ENCODE measurements at places on chromosomes 1 and 21.
A peak's percentile ranks its signal among the peaks of the same experiment; 100 is the strongest.

DNA sequence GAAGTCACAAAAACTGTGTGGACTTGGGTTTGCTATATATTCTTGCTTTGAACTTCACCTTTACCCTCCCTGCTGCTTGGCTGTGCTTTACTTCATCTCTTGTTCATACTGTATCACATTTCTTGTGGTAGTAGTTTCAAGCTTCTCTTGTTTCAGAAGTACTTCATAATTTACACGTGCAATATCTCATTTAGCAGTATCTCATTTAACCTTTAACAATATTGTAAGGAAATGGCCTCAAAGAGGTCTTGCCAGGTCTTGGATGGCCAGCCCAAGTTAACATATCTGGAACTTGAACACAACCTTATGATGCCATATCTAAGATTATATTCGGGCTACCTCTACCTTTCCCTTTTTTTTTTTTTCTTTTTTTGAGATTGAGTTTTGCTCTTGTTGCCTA, 1.7 kb upstream of the TRIM45 start:
- no peak for DNase-seq

DNA sequence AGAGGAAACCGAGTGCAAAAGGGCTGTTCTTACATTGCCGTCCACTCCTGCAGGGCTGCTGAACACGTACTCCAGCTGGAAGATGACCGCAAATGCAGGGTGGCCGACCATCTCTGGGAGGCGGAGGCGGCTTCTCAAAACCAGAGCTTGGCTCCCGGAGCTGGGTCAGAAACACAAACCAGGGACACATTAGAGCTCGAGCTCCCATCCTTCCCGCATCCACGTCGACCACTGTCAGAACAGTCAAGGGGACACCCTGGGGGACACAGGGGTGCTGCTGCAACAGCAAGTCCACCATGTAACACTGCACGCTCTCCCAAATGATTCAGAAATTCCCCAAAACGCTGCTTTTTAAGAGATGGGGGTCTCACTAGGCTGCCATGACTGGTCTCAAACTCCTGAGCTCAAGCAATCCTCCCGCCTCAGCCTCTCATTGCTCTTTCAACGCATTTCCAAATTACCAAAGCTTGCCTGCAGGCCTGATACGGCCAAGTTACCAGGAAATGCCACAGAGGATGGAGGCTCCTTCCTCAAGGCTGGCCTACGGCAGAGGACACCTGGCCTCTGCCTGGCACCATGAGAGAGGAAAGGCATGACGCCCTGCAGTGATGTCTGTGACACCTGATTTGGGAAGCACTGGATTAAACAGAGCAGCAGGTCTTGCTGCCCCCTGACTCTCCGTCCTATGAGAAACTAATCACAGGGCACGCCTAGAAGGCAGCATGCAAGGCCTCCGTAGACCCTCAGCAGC, 45.0 kb downstream of the NPHP4 start:
- DNase-seq: no peak

DNA sequence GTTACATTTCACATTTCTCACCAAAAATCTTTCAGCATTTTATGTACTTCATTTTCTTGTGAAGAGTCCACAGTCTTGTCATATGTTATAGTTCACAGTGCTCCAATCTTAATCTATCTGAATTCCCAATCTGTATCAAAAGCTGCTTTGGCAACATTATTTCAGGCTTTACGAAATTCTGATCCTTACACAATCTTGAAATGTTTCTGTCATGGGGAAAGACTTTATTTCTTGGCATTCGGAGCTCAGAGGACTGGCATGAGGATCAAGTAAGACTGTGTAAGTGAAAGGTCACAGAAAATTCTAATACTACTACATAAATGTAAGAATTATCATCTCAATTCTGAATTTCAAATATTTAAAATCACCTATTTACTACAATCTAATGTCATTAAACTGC, 2.0 kb downstream of the USP33 start:
- DNase-seq: no peak

GRCh38 chr21:15841856-15842564, 112.2 kb downstream of the USP25 start:
- no peak for DNase-seq

- peak; percentile 6 for DNase-seq
Measured at GRCh38 chr1:227449051-227449450, 114.3 kb upstream of the ZNF678 start.

- DNase-seq: no peak
Measured at GRCh38 chr1:224535641-224536040, 80.5 kb upstream of the CNIH3 start.

DNA sequence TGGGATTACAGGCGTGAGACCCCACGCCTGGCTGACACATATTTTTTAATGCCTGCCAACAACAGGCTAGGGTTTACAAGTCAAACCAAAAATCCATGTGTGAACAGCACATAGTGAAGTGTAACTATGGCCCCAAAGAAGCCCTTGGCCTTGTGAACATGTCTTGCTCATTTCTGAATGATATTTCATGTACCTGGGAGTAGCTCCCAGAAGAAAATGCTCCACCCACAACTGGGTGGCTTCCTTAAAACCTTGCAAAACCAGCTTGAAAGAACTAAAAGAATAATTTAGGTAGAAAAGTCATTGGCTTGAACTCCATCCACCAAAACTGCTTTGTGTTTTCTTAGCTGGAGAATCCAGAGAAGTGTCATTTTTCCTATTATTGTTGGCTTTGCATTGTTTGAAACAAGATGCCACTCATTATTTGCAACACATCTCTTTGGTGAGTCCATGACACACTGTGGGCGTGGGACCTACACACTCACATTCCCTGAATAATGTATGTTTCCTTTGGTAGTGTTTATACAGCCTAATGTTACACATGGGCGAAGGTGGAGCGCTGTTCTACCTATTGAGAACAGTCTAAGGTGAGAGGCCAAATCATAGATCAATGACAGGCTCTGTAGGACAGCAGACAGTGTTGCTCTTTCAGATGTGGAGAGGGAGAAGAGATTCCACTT, 28.5 kb upstream of the SDE2 start:
- no peak for DNase-seq

DNA sequence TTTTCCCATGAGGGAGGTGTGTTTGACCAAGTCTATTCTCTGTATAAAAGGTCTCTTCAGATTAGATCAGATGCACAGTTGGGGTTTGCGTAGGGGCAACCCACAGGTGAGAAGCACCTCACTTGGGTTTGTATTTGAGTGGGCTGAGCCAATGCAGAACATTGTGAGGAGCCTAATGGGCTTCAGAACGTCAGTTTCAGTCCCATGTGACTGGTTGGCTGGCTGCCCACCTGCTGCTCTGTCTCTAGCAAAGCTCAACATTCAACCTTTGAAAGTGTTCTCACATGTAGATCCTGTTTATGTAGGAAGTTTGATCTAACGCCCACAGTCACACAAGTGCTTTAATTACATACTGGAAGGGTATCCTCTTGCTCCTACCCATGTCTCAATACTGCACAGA, 105.5 kb downstream of the FASLG start:
- no peak for DNase-seq

DNA sequence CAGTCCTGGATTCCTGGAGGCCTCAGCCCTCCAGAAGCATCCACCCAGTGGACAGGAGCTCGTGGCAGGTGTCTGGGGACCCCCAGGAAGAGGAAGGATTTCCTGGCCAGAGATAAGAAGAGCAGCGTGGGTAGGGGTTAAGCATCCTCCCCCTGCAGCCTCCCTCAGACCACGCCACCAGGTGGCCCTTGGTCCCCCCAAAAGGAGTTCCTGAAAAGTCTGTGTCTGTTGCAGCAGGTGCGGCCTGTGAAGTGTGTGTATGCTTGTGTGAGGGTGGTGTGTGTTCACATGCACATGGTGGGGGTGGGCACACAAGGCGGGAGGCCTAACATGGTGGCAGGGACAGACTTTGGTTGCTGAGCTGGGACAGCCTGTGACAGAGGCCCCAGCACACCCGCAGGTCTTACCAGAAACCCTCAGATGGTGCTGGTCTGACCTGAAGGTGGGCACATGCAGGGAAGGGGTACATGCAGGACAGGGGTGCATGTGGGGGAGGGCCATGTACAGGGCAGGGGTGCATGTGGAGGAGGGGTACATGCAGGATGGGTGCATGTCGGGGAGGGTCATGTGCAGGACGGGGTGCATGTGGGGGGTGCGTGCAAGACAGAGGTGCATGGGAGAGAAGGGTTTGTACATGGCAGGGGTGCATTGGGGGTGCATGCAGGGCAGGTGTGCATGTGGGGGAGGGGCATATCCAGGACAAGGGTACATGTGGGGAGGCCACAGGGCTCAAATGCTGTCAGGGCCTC, 18.2 kb upstream of the RUNX3 start:
- DNase-seq: no peak

- no peak for DNase-seq
Measured at GRCh38 chr1:165697491-165697880, 876 bp downstream of the ALDH9A1 start.

DNA sequence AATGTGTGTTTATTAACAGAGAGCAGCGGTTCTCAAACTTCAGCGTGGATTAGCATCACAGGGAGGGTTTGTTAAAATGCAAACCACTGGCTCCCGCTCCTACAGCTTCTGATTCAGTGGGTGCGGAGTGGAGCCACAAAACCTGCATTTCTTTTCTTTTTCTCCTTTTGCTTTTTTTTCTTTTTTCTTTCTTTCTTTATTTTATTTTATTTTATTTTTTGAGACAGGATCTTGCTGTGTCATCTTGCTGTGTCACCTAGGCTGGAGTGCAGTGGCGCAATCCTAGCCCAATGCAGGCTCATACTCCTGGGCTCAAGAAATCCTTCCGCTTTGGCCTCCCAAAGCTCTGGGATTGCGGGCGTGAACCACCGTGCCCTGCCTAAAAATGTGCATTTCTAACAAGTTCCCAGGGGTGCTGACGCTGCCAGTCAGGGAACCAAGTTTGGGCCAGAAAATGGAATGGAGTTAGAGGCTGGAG, 20.9 kb upstream of the SLC1A7 start:
- no peak for DNase-seq

DNA sequence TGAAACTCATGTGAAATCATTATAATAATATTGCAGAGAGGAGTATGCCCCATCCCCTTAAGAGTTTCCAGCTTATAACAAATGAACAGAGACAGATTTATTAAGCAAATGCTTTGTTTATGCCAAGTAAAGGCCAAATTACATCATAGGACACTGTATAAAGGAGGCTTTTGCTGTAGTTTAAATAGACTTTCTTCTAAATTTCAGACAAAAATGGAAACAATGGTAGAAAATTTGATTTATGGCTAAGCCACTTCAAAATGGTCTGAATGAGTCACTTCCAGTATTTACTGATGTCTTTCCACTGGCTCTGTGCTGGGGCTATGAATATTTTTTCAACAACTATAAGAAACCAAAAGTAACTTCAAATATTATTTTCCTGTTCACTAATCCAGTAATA, 81.1 kb upstream of the ST6GALNAC5 start:
- no peak for DNase-seq

GRCh38 chr1:35555601-35556477, 1.4 kb downstream of the KIAA0319L start:
- DNase-seq: no peak

- DNase-seq: no peak
Measured at GRCh38 chr1:106700211-106700610, 356.3 kb upstream of the PRMT6 start.

DNA sequence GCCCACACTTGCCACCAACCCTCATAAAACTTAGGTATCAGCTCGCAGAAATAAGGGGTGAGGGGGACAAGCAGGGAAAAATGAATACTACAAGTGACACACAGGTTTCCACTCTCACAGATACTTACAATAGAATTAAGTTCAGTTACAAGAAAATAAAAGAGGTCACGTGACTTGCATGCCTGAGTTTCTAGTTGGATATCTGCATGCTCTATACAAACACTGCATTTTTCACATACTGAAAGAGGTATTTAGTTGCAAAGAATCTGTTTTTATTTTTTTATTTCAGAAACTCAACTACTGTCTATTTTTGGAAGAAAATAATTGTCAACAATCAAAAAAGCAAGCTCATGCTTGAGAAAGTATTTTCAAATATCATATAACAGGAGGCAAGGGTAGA, 43.5 kb downstream of the DPYD start:
- DNase-seq: no peak

DNA sequence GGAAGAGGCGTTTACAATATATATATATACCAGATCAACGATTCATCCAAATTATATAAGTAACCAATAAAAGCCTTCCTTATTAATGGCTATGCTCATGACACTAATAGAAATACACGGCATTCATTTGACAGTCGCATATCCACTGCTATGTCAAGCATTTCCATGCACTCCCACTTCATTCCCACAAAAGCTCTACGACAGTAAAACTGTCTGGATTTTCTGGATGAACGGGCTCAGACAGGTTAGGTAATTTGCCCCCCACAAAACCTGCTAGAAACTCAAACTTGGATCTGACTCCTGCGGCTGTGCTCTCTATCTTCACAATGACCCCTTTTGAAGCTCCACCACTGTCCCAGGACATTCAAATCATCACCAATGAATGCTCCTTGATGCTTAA, 11.4 kb downstream of the DNAJC11 start:
- DNase-seq: no peak

DNA sequence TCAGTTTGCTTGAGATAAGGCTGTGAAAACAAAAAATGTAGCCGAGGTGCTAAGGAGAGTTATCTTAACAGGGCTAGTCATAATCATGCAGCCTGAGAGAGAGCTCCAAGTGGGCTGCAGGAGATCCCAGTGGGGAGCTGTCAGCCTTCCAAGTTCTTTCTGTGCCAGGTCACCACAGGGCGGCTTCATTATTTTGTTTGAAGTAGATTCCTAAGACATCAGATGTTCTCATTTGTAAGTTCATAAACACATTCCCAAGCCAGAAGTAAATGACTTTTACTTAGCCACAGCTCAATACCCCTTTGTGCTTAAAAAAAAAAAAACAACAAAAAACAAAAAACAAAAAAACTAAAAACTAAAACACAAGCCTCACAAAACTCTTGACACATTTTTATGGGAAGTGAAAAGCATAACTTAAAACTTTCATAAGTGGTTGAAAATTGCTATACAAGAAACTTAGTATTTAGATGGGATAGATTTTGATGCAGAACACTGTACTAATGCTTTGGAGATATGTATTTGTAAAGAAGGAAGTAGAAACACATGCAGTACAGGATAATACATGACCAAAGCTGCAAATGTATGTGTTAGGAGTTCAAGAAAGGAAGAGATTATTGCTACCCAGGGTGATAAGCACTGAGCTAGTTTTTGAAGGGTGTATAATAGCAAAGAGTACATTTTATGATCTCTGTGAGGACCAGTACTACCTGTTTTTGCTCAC, 8.6 kb downstream of the CDC14A start:
- DNase-seq: no peak

- no peak for DNase-seq
Measured at GRCh38 chr1:240701412-240701811, 89.5 kb upstream of the GREM2 start.

- no peak for DNase-seq
Measured at GRCh38 chr1:149966405-149966804, 29.7 kb upstream of the MTMR11 start.

GRCh38 chr1:180170546-180171151, 16.0 kb downstream of the QSOX1 start:
- no peak for DNase-seq

- DNase-seq: peak; percentile 93
Measured at GRCh38 chr1:116504308-116505156, 66.3 kb downstream of the CD58 start.

DNA sequence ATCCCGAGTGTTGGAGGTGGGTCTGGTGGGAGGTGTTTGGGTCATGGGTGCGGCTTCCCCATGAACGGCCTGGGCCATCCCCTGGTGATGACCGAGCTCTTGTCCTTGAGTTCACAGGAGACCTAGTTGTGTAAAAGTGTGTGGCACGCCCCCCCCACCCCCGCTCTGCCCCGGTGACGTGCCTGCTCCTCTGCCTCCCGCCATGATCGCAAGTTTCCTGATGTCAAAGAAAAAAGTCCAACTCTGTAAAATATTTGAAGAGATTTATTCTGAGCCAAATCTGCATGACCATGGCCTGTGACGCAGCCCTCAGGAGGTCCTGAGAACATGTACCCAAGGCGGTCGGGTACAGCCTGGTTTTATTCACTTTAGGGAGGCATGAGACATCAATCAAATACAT, 125.1 kb upstream of the COL6A1 start:
- DNase-seq: no peak
